ENCODE measurements at places on chromosomes 11 and 22.

- DNase-seq = no peak
Measured at GRCh38 chr11:124543145-124543544, 309 bp downstream of the OR8B12 start.

DNA sequence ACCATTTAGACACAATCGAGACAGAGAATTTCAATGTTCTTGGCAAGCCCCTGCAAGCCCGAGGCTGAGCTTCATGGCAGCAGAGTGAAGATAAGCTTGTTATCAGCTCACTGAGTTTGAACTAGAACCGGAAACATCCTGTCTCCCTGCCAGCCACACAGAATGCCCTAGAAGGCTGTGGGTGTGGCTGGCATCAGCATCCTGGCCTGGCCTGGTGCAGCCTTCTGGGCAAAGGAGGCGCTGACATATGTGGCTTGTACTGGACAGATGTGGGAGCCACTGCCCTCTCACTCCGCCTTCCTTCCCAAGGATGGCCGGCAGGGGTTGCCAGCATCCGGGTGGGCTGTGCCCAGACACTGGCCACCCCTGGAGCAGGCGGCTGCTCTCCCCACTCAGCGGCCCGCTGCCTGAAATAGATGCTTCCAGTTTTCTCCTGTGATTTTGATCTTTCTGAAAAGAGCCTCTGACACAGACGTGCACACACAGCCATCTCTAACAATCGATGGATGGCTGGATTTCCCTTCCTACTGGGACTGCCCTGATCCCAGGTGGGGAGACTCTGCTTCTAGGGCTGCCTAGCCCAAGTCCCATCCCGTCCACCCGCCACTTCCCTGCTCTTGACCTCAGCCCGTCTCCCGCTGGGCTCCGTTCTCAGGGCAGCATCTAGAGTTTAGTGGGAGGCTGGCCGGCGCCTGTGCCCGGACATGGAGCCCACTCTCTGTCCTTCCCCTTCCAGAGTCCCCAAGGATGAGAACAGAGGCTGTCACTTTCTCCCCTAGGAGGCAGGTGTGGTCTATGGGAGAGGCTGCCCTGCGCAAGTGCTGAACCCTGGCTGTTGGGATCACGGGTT lies 149.7 kb downstream of the CTTN start:
- DNase-seq = no peak

GRCh38 chr22:45424241-45424731 lies 10.8 kb downstream of the RIBC2 start:
- DNase-seq = no peak

DNA sequence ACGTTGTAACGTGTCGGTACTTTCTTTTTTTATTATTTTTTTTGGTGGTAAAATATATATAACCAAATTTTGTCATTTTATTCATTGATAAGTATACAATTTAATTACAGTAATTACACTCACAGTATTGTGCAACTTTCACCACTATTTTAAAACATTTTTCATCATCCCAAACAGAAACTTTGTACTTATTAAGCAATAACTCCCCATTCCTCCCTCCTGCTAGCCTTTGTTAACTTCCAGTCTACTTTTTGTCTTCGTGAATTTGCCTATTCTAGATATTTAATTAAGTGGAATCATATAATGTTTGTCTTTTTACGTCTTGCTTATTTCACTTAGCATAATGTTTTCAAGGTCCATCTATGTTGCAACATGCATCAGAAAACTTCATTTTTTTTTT lies 58.5 kb downstream of the STIM1 start:
- DNase-seq = no peak

Measured in stimulated activated CD4-positive, alpha-beta T cell treated with anti-CD3 and anti-CD28 coated beads, Interleukin-4, amount 100 ng/mL, for 48 hours (primary cell).